ENCODE measurements at places on chromosomes 12 and 14.

DNA sequence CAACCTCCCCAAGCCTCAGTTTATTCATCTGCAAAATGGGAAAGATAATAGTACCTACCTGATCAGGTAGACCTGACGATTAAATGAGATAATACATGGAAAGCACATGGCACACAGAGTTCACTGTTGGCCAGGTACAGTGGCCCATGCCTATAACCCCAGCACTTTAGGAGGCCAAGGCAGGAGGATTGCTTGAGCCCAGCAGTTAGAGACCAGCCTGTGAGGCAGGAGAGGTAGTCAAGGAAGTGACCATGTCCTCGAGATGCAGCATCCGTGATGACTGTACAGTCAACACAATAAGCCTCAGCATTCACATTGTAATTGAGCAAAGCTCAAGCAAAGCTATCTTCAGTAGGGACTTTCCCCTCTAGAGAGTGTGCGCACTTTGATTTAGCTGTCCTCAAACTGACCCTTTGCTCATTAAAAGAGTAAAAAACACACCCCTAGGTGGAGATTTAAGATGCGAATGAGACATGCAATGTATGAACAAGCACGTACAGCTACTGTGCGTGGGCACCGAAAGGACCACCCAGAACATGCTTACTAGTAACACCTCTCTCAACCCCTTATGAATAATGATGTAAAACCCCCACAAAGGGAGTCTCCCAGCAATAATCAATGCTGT is 9.9 kb downstream of the ISCU start:
- no peak for DNase-seq

DNA sequence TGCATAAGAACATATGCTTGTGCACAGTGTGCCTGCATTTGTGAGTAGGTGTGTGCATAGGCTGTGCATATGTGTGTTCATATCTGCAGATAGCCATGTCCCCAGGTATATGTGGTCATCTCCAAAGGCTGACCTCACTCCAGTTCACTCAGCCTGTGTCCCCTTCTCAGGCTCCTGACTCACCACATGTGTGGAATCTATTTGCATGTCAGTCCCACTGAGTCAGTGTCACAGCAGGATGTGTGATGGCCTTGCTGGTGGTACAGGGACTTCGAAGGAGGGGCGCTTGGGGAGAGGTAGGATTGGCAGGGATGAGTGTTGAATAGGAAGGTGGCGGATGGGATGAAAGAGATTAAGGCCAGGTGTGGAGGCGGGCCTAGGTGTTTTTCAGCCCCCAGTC is 35.5 kb downstream of the KRT80 start:
- DNase-seq: no peak

DNA sequence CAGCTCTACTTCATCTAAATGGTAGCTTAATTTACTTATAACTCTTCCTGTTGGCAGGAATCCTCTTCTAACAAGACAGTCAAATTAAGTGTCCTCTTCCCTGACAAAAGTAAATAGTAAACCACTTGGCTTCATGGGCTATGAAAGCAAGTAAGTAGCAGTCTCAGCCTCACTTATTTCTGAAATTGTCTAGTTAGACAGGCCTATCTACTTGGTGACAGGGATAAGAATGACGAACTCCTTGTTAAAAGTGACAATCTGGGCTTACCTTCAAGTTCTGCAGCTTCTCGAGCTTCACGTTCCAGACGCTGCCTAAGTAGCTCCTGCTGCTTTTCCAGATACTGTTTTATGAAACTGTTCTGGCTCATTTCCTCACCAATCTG is 4.7 kb downstream of the ACIN1 start:
- no peak for DNase-seq

GRCh38 chr12:115000038-115000437 is 316.1 kb upstream of the TBX3 start:
- no peak for DNase-seq

DNA sequence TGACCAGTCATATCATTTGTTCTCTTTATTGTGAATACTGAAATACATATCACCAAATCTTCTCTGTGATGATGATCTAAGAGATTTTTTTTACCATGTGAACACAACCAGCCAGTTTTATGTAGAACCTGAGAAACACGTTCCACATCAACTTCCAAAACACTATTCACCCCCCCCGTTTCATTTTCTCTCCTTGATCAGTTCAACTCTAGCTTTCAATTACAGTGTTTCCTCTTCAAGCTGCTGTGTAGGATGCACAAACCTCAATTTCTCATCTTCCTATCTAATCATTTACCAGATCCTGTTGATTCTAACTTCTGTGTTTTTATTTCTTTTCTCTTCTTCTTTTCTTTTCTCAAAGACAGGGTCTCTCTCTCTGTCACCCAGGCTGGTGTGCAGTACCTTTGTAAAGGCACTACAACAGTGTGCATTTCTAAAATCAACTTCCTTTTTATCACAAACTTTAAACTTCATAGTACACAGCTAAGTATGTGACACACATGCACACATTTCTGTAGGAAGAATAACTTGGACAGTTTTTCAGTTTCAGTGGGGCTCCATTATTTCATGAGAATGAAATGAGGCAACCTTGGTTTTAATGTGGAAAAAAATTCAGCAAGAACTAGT is 149.9 kb upstream of the FBXO33 start:
- no peak for DNase-seq

DNA sequence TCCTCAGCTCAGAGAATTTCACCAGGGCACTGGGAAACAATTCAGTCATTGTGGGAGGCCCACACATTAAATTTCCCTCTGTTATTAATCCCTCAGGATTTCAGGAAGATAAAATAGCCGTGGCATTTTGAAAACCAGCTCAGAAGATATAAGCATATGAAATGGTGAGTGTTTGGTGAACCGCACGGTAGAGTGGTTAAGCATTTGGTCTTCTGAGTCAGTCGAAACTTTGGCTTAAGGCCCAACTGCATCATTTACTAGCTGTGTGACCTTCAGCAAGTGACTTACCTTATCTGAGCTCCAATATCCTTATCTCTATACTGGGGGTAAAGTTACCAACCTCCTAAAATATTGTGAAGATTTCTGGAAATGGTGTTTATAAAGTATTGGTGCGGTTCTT is 5.2 kb upstream of the VRK1 start:
- no peak for DNase-seq

- no peak for DNase-seq
Observed at GRCh38 chr14:99752486-99753121, 40.6 kb upstream of the EML1 start.

GRCh38 chr14:64303471-64303917 is 9.3 kb upstream of the ESR2 start:
- no peak for DNase-seq

DNA sequence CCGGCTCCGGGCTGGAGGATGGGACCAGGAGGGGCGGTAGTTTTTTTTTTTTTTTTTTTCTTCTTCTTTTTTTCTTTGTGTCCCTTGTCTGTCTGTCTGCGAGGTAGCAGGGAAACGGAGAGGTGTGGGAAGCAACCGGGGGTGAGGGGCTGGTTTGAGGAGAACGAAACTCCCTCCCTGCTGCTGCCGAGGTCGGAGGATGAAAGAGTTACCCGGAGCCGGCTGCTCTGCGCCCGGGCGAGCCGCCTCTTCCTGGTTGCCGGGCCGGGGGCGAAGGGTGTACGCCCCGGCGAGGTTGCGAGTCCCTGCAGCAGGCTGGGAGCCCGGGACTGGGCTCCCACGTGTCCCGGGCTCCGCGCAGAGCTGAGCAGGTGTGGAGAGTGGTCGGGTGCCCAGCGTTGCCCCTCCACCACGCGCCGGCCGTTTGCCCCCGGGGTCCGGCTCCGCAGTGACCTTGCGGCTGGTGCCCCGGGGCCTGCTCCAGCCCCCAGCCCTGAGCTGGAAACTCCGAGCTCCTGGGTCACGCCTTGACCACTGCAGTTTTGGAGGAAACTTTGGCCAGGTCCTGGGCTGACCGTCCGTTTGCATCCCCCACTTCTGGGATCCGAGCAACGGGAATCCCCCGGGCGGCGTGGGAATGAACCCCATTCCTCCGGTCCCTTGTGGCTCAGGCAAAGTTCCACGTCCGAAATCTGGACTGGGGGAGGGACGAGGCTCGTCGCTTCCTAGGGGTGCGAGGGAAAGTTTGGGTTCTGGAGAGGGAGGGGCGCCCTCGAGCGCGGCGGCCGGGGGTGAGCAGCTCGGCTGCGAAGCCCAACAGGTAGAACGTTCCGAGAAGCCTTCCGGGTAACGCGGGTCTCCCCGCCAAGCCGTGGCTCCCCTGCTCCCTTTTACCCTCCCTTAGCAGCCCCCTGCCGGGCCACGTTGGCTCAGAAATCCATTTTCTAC is 1.3 kb downstream of the CHST11 start:
- no peak for DNase-seq

- no peak for DNase-seq
Observed at GRCh38 chr14:50037852-50038251, 78.5 kb downstream of the VCPKMT start.

GRCh38 chr12:97520106-97520505 is 57.5 kb downstream of the RMST start:
- DNase-seq: no peak

- DNase-seq: no peak
Observed at GRCh38 chr14:105275267-105275946, 25.4 kb downstream of the BRF1 start.

DNA sequence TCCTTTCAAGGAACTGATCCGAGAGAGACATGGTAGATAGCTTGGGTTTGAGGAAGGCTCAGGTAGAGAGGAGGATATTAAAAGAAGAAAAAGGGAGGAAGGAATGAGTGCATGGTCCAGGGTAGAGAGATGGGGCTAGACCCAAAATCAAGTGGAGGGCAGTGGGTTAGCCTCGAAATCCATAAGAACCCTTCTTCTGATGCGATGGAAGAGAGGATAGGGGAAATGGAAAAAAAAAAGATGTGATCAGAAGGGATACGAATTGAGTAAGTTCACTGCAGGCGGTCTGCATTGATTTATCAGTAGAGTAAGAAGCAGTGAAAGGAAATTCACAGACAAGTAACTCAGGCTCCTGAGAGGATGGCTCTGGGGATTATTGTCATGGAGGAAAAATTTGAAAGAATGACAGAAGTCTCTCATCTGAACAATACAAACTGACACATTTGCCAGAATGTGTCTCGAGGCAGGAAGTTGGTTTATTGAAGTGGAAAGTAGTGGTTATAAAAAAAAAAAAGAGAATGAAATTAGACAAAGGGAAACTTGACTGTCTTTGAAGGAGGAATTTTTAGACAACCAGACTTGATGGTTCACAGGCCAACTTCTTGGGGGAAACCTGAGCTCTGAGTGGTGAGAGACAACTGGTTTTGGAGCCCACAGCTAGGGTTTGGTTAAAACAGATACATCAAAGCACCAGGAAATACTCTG is 10.2 kb downstream of the PPFIBP1 start:
- DNase-seq: no peak

DNA sequence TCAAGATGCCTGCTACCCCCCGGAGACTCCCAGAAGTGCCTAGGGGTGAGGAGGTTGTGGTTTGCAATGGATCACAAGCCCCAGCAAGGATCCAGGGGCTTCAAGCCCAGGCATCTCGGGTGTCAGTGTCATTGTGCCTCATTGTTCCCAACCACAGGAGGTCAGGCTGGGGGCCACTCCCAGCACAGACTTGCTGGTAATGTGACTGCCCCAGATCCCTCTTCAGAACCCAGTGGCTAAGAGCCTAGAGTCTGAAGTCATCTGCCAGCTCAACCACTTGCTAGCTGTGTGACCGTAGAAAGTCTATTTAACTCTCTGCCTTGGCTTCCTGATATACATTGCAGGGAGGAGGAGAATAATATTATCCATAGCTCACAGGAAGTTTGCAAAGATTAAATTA is 7.7 kb upstream of the ASB2 start:
- no peak for DNase-seq

DNA sequence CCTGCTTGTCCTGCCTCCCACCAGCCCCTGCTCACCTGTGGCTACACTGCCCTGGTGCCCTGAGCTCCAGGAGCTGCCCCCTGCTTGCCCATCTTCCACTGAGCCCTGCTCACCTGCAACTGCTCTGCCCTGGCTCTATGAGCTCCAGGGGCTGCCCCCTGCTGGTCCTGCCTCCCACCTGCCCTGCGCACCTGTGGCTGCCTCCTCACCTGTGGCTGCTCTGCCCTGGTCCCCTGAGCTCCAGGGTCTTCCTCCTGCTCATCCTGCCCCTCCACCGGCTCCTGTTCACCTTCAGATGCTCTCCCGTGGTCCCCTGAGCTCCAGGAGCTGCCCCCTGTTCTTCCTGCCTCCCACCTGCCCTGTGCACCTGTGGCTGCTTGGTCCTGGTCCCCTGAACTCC is 247.6 kb downstream of the TMEM121 start:
- no peak for DNase-seq

DNA sequence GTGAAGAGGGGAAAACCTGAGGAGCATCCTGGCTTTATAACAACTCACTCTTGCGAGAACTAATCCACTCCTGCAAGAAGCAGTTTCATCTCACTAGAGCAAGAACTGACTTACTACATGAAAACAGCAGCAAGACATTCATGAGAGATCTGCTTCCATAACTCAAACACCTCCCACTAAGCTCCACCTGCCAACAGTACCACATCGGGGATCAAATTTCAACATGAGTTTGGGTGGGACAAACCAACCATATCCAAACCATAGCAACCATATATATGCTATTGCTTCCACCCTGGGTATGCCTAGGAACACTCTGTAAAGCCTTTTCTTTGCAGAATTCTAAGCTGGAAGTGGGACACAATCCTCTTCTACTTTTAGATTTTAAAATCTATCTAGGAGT is 13.9 kb upstream of the AVPR1A start:
- DNase-seq: no peak

DNA sequence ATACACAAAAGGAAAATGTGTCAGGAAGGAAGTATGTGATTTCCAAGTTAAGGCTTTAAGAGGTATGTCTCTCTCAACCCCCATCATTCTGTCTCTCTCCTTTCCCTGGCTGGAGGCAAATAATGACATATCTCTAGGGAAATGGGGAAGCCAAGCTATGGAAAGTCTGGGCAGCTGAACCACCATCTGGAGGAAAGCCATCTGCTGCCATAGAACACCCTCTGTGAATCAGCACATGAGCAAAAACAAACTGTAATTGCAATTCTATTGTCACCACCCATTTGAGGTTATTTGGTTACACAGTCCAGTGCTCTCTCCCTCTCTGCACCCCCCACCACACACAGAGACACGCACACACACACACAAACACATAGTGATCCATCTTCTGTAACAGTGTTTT is 766.2 kb downstream of the FLRT2 start:
- DNase-seq: no peak

- DNase-seq: no peak
Observed at GRCh38 chr12:3257411-3257810, 180.2 kb downstream of the TSPAN9 start.

DNA sequence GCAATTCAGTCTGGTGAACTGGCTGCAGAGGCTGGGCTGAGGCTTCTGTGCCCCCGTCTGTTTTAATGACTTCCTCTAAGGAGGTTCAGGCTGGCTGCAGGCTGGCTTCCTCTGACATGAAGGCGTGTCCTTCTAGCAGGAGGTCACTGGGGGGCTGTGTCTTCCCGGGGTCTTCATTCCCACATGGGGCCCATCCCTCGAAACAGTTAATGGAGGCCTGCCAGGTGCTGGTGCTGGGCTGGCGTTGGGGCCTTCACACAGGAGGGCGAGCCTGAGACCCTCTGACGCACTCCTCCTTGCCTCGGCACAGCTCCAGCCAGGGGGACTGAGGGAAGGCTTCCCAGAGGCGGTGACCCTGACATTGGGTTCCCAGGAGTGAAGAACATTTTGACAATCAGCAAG is 57.7 kb upstream of the DLK1 start:
- no peak for DNase-seq

GRCh38 chr14:104734991-104735779 is 11.2 kb downstream of the ADSS1 start:
- DNase-seq: no peak
